ENCODE measurements at places on chromosomes 2 and 18.

DNA sequence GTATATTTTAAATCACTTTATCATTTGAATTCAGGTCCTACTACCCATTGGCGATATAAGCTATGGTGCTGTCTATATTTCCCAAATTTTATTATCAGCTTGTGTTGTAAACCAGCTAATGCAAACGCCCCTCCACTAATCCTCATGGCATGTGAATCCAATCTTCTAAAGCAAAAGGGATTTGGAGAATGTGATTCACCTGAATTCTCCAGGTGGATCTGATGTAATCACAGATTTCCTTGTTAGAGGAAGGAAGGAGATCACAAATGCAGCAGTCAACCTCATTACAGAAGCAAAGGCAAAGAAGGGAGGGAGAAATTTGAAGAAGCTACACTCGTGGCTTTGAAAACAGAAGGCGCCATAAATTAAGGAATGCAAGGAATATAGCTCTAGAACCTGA, 431.1 kb upstream of the CDH19 start:
- no peak for DNase-seq

GRCh38 chr2:181655519-181655918, 1.4 kb downstream of the CERKL start:
- DNase-seq, result no peak

GRCh38 chr18:47150824-47151366, 595 bp upstream of the HDHD2 start:
- no peak for DNase-seq

DNA sequence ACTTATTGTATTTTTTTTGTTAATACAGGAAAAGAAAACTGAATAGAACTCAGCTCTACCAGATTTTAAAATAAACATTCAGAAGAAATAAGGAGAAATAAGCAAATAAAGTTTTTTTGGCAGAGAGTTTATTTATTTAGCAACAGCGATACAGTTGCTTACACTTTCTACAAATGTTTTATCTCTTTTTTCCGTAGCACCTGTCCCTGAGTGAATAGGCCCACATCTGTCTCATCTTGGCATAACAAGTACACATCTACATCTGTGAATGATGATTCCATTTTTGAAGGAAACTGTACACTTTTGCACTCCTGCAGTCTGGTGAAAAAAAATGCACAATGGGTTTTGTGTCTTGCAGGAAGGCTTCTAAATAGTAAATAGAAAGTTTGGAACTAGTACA, 783.6 kb upstream of the ZEB2 start:
- DNase-seq, result no peak

DNA sequence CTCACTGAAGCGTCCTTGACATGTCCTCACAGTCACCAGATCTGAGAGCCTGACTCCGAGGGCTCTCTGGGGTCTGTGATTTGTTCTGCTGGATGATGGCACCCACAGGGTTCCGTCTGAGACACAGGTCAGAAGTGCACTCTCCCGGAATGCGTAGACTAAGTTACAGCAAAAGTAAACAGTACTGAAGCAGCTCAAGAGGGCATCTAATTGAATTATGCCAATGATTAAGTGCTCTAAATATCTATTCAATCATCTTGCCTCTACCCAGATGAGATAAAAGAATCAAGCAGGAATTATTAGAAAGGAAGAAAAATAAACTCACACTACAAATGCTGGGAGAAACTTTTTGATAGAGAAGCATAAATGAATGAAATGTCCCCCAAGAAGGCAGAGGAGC, 544.1 kb downstream of the SOX11 start:
- DNase-seq, result no peak

DNA sequence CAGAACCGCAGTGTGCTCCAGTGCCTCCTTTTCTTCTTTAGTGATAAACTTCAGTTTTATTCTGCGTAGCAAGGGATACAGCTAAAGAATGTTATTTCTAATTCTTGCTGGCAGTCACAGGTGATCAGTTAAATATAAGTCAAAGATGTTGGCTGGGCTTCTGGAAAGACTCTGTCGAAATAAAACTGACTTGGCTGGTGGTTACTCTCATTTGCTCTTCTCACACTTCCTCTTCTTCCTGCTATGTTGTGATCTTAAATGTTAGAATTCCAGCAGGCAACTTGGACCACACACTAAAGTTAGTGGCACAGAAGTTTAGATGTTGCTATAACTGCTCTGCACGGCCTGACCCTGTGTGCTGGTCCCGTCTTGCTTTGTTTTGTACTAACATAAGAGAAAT, 278.6 kb downstream of the CDH19 start:
- DNase-seq, result no peak

GRCh38 chr2:20001361-20001863, 11.1 kb downstream of the MATN3 start:
- no peak for DNase-seq

DNA sequence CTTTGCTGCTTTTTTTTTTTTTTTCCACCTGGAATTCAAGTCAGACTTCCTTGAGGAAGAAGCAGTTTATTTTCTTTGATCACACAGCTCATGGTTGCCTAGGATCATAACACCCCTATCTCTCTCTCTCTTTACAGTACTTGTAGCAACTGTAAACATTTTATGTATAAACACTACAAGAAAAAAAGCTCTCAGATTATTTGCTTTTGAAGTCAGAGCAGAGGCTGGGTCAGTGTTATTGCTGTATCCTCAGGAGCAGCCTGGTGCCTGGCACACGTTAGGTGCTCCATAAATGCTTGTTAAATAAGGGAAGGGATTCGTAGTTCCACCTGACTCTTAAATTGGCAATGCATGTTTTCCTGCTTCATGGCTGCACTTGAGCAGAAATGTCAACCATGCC, 221.2 kb downstream of the TGIF1 start:
- no peak for DNase-seq

- no peak for DNase-seq
These were observed 14.3 kb downstream of the TBR1 start for GRCh38 chr2:161430386-161430785.

DNA sequence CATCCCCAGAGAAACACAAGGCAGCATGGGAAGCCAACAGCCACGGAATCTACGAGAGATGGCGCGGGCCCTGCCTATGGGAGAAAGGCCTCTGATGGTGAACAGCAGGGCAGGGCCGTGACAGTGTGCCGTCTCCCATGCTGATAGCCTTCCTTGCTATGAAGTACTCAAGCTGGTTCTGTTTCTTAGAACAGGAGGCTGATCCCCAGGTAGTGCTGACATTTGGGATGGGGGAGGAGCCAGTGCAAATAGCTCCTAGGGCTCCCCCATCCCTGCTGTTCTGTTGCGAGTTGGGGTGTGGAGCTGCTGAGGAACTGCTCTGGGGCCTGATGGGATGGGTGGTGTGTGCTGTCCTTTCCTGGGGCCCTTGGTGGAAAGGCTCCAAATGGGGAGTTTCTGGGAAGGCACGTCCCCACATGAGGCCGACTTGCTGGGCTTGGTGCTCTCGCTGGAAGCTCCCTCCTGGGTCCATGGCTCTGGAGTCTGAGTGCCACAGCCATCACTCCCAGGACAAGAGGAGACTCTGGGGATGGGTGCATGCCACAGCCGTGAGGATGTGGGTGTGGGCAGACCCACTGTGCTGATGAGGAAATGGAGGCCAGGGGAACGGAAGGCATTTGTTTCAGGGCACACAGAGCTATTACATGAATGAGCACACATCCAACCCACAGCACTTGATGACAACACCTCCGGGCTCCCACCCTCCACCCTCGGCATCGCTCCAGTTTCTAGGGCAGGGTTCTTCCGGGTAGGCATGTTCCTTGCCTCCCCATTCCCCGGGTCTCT, 246.8 kb downstream of the HDAC4 start:
- DNase-seq, result no peak

DNA sequence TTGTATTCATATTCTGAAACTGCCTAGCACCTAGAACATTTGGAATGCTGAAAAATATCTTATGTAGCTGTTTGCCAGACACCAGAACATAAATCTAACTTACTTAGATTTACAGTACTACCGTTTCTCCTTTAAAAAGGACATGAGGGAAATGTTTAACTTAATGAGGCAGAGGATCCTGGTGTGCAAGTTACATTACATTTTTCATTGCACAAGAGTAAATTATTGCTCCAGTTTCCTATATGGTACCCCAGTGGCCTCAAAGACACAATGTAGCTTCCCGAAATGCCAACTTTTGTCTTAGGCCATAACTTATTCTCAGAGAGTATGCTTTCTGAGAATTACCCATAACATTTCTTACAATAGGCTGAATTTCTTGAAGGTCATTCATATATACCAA, 105.5 kb upstream of the DTNA start:
- DNase-seq, result no peak

- no peak for DNase-seq
These were observed 8.7 kb downstream of the IMPA2 start for GRCh38 chr18:11989966-11990380.

DNA sequence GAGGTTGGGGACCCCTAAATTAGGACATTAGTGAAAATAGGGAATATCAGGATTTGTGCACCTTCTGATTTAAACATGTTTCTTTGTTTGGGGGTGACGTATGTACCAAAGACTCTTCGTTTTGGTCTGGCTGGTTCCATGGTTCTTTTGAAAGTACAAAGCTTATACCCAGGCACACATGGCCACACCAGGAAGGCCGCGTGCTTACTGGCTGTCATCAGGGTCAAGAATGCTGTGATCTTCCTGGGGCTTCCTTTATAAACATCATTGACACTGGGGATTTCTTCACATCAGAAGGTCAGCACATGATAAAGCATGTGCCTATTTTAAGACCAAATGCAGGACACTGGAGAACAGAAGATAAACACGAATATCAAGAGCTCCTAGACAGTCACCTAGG, 230.6 kb upstream of the ID2 start:
- DNase-seq, result no peak

DNA sequence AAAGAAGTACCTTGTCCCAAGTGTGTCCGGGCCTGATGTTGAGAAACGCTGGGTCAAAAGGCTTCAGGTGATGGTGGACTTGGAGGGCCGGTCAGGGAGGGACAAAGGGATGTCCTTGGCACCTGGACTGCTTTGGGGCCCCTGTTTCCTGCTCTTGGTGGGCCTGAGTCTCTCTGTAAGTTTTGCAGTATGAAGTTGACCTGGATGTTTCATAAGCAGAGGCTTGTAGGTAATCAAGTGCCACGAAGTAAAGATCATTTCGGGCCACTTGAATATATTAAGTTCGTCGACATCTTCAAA, 29.4 kb downstream of the ASAP2 start:
- no peak for DNase-seq

- DNase-seq, result no peak
These were observed 44.9 kb downstream of the HPCAL1 start for GRCh38 chr2:10347562-10347948.

- no peak for DNase-seq
These were observed 10.1 kb downstream of the ZNF521 start for GRCh38 chr18:25341831-25342230.

DNA sequence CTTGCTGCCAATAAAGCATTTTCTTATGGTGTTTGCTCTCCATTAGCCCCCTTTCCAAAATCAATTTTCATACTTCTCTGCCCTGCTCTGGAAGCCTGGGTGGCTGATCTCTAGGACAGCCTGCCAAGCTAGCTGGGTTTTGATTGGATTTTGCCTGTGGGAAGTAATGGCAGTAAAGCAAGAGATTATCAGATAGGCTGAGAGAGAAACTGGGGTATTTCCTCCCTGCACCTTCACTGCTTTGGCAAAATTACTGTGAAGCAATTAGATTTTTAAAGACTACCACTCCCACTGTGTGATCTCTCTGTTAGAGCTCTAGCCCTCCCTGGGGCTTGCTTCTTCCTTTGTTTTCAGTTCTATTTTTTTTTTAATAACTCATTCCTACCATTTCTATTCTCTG, 223.8 kb downstream of the DLGAP1 start:
- no peak for DNase-seq

DNA sequence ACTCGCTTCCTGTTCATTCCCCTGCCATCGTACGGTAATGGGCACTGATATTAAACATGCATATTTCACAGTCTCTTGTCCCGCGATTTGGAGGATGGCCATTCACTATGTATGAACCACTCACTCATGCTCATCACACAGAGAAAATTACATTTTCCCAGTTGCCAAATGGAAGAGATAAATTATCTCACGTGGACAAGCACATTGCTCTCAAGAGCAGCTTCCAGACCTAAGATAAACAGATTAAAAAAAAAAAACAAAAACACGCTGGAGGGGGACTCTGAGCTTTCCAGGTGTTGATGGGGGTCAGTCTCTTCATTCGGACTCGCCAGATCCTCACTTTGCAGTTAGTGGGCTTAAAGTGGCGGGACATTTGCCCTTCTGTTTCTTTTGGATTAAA, 1.7 kb upstream of the MAPK4 start:
- DNase-seq, result no peak

DNA sequence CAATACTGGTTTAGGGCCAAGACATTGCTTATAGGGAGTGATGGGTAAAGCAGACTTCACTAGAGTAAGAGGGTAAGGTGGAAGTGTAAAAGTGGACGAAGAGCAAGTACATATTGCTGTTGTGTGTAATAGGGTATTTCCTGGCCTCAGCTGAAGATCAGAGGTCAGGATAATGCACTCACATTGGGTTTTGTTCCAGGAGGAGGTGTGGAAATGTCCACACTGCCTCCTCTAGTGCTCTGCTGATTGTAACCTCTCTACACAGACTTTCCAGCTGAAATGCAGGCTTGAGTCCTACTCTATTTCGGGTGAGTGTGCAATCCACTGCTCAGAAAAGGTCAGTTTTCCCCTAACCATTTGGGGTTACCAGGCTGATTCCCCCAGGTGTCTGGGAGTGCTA, 41.7 kb upstream of the PLA2R1 start:
- no peak for DNase-seq

- peak; percentile 8 for DNase-seq
These were observed 51.1 kb upstream of the SLC66A3 start for GRCh38 chr2:11103984-11104793.

- no peak for DNase-seq
These were observed 393.4 kb downstream of the ALK start for GRCh38 chr2:29527947-29528346.

GRCh38 chr18:23938901-23939341, 75.6 kb upstream of the TTC39C start:
- no peak for DNase-seq

DNA sequence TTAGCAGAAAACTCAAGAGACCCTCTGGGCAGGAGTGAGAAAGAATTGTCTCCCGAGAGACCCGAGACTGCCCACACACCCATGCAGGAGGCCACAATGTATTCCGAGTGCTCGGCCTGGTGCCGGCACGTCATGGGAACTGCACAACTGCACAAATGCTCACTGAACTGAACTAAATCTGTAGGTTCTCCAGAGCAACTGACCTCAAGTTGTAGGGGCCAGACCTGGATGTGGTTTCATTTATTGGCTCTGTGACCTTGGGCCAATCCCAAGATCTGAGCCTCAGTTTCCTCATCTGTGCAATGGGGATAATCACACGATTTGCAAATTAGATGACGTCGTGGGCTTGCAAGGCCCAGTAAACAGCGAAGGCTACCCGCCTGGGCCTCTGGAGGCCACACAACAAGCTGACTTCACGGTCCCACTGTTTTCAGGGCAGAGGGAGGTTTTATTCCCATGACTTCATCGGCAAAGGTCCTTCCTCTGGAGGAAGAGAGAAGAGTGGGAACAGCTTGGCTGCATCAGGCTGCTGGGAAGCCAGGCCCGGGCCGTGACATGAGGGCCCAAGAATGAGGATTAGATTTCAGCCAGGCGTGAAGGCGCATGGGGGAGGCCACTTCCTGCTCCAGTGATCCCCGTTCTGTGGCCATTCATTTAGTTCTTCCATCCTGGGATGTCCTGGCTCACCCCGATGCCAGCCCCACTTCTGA, 3.6 kb upstream of the ERFE start:
- DNase-seq, result no peak

All from CD4-positive, alpha-beta T cell treated with Interferon gamma for 1 hour (primary cell).